ENCODE measurements at places on chromosomes 1 and 21. TPM values are rescaled to one million over a fixed set of nuclear protein-coding genes. Genes with fewer than 3 reads are reported as not detected.

DNA sequence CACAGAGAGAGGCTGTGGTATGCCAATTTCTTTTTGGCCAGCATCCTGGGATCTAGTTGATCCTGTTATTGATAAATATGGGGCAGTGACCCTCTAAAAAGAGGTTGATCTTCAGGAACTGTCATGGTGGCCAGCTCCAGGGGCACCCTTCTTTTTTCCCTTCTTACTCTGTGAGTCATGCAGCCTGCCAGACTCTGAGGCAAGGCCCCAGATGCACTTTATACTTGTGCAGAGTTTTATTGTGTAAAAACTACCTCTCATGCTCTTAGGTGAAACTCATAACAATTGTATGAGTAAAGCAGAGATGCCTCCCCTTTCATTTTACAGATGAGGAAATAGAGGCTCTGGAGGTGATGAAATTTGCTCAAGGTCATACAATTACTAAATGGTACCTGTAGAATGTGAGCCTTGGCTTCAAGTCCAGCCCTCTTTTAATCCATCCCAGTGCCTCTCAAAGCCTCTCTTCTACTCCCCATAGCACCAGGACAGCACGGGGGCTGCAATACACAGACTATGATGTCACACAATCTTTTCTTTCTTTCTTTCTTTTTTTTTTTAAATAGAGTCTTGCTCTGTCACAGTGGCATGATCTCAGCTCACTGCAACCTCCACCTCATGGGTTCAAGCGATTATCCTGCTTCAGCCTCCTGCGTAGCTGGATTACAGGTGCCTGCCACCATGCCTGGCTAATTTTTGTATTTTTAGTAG is 387.8 kb downstream of the KCNH1 start:
- no peak for DNase-seq
- H3K4me3 ChIP-seq: no peak overlapping the region
- no peaks in the 10 kb centered on the region for H3K36me3 ChIP-seq
- no peaks in the 10 kb centered on the region for H3K4me1 ChIP-seq

The KIAA1614 gene
- polyA plus RNA-seq: 1.8 TPM

- no peak overlapping the region for H3K27ac ChIP-seq
- H3K4me1 ChIP-seq: no peaks in the 10 kb centered on the region
- H3K36me3 ChIP-seq: no peaks in the 10 kb centered on the region
These were observed 550.0 kb downstream of the BRINP3 start for GRCh38 chr1:189927641-189928040.

DNA sequence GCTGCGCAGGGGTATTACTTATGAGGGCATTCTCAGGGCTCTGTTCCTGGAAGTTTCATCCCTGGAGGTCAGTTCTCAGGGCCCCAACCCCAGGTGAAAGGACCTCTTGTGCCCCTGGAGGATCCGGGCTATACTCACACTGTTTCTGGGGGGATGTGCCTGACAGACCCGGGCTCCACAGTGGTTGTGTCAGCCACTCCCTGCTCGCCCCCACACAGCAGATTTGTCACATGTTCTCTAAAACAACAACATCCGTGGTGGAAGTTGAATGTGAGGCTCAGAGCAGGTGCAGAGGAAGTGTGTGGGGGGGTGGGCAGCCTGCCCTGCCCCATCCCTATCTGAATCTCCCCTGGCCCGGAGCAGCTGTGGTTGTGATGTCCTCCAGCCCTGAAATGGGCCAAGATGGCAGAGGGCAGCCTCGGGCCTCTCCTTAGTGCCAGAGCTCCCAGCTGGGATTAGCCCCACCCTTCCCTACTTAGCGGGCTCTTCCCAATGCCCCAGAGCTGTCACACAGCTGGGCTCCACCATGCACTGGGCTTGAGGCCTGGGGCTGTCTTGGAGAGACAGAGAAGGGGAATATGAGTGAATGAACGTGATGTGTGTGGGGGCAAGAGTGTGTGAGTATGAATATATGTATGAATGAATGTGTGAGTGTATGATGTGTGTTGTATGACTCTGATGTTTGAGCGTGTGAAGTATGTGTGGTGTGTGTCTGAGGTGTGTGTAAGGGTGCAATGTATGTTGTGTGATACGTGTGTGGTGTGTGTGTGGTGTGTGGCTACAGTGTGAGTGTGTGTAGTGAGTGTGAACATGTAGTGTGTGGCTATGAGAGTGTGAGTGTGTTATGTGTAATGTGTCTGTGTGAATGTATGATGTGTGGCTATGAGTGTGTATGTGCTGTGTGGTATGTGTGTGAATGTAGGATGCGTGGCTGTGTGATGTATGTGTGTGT is 1.5 kb upstream of the FCMR start:
- DNase-seq: no peak
- H3K27me3 ChIP-seq: no peaks in the 10 kb centered on the region
- no peak overlapping the region for H3K4me3 ChIP-seq
- no peaks in the 10 kb centered on the region for H3K36me3 ChIP-seq
